ENCODE measurements at places on chromosomes 16 and 17.

- no peak for DNase-seq
Observed at GRCh38 chr17:2137342-2138098, 82.6 kb downstream of the HIC1 start.

DNA sequence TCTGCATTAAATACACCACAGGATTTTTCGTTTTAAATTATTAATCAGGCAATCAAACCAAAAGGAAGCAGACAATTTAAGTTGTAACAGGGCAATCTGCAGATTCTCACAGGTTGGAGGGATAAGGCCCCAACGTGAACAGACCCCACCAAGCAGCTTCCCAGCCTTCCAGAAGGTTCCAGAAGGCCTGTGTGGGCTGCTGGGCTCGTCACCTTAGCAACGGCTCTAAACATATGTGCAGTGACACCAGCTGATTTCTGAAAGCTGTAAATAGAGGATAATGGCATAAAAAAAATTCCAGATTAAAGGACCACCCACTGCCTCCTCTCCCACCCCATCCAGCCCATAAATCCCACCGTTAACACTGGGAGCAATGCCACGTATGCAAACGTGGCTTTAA lies 123.8 kb downstream of the ZNF778 start:
- no peak for DNase-seq

GRCh38 chr17:34475296-34475695 lies 104.1 kb upstream of the TMEM132E start:
- no peak for DNase-seq

- DNase-seq = no peak
Observed at GRCh38 chr16:25260416-25260815, 2.8 kb upstream of the ZKSCAN2 start.

- DNase-seq = no peak
Observed at GRCh38 chr17:82092094-82092586, 5.9 kb downstream of the FASN start.

Measured in mesothelial cell of epicardium (in vitro differentiated cells).